ENCODE measurements at places on chromosomes 3 and 15. TPM values are rescaled to one million over a fixed set of nuclear protein-coding genes. Genes with fewer than 3 reads are reported as not detected.

Gene TEX9
- total RNA-seq: 20.4 TPM

GRCh38 chr3:164332831-164333802, 745.2 kb downstream of the SI start:
- DNase-seq: no peak

- no peak for DNase-seq
These were observed 24.4 kb upstream of the TP63 start for GRCh38 chr3:189606774-189607173.

GRCh38 chr15:56464893-56465520, at the start of gene MNS1:
Gene MNS1 (minus strand): TSS chr15:56465137. CDS start chr15:56464972, 165 bp downstream.
- DNase-seq: peak; percentile 97

DNA sequence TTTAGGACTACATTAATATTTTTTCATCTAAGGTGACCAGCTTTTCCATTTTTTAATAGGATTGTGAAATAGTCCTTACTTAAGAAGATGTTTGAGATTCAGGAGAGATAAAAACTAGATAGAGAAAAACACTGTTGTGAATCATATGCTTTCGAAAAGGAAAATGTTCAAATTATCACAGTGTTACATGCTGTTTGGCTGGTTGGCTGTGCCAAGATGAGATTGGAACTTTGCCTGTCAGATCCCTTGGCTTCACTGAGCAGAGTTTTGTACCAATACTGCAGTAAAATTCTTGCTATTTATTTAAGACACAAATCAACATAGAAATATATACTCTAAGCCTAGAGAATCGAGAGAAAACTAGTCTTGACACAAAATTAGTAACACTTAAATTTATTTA, 117.2 kb downstream of the OXSM start:
- no peak for DNase-seq

Measured in testis (tissue), 5 donors.